GM12892 (cell line): ENCODE measurements at places on chromosomes 5 and 9.
A peak's percentile ranks its signal among the peaks of the same experiment; 100 is the strongest.

- DNase-seq = no peak
Measured at GRCh38 chr5:79695526-79695925, 5.9 kb downstream of the CMYA5 start.

- DNase-seq = no peak
Measured at GRCh38 chr5:160747987-160748386, 104.0 kb downstream of the ATP10B start.

GRCh38 chr9:71647094-71647591 is 121.2 kb downstream of the CEMIP2 start:
- DNase-seq = no peak

GRCh38 chr9:35436933-35437332 is 53.0 kb upstream of the RUSC2 start:
- no peak for DNase-seq

DNA sequence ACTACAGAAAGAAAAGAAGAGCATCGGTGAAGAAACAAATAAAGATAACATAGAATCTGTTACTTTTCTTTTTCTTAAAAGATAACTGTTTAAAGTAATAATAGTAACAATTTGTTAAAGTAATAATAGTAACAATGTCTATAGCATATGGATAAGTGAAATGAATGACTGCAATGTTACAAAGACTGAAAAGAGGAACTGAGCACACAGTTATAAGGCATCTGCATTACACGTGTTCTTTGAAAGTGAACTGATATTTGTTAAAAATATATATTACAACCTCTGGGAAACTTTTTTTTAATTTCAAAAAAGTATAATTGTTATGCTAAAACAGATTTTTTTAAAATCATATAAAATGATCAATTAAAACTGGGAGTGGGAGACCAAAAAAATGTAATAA is 88.4 kb upstream of the FST start:
- no peak for DNase-seq

DNA sequence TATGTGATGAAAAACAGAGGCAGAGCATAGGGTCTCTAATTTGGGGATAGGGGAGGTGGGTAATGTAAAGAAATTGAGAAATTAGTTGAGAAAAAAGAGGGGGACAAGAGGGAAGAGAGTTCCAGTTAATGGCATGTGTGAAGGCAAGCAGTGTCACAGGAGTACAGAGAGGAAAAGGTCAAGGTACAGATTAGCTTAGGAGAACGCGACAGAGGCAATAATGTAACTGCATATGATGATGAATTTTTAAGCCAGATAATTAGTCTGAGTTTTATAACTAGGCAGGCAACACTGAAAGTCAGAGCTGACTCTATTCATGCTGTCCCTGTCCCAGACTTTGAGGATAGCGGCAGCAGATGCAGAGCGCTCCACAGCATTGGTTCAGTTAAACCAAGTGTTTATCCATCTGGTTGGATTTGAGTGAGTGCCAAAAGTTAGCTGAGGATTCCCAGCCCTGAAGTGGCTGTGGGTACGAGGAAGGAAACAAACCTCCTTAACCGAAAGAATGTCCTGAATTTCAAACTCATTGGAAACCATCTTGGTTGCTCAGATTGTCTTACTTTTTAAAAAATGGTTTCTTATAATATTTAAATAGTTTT is 315.2 kb downstream of the ARHGAP26 start:
- DNase-seq = no peak

DNA sequence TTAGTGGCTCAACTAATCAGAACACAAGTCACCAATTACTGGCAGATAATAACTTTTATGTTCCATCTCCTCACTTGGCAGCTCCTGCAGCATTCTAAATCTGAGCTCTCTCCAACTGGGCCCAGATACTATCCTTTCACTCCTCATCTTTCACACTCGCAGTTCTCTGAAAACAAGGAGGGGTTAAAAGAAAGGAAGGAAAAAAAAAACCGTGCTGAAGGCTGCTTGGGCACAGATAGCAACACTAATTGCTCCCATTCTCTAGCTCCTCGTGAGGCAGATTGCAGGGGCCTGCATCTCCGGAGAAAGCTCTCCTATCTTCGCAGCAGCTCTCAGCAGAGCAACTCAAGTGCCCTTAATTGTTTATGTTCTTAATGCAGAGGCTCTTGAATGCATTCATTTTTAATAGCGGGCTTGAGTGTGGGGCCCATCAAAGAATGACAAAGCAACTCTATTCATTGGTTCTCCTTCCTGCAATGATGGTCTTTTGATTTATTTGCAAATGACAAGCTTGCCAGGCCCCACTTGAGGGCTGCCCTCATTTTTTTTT is 23.9 kb downstream of the TLE1 start:
- DNase-seq = no peak

DNA sequence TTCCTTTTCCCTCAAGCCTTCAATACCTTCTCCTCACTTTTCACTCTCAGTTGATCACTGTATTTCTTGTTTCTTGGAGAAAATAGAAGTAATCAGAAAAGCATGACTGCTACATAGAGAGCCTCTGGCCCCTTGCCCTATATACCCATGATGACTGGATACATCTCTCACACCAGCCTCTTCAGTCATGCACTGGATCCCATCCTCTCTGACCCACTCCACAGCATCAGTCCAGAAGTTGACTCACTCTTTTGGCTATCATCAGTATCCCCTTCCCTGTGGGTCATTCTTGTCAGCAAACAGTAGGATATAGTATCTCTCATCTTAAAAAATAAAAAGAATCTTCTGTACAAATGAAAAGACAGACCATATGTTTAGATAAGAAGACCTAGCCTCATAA is 32.9 kb downstream of the PTCD2 start:
- no peak for DNase-seq

DNA sequence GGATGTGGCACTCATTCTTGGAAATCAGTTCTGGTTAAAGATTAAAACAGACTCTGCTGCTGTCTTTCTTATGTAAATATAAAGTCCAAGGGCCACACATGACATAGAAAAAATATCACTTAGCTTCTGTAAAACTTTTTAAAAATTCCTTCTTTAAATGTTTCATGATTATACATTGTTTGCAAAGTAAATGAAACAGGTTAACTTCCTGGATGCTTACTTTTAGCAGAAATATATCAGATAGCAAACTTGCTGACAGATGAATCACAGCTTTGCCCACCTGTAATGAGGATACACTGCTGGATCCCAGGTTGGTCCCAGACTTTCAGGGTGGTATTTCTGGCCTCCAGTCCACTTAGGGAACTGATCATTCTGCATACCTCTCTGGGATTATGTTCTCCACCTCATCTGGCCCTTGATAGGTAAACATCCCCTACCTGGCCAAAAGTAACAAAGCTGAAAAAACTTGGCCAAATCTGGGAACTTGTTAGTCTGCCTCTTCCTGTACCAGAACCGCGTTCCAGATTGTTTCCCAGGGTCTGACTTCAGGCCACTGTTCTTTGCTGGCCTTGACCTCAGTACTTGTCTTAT is 340.5 kb downstream of the ADGRV1 start:
- no peak for DNase-seq

GRCh38 chr5:166102947-166103346 is 2188.5 kb upstream of the WWC1 start:
- no peak for DNase-seq

- no peak for DNase-seq
Measured at GRCh38 chr5:43033841-43034590, 6.1 kb downstream of the ANXA2R start.

DNA sequence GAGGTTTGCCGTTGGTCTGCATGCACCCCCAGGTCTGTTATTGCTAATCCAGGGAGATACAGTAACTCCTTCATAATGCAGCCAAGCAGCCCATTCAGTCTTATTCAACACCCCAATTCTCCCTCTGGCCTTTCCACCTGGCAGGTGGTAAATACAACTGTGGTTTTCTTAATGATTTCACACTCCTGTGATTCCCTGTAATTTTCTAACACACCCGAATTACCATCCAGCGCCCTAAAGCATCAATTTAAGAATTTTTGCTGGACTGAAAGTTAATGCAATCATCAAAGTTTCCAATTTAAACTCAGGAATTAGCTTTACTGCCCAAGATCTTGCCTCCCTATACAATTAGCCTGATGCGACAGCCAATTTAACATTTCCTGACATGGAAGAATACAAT is 62.5 kb downstream of the GNAQ start:
- DNase-seq = no peak

DNA sequence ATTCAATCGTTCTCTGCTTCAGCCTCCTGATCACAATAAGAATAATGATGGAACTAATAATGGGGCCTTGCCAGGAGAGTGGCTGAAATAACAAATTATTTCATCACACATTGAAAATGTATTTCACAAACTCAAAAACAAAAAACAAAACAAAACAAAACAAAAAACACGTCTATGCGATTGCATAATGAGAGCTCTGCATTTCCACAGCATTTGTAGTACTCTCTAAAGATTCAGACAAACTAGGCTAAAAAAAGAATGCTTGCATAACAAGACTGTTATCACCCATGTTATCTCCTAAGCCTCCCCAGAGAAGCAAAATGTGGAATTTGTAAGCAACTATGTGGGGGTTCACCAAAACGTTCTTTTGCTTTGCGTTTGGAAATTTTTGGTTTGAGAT is 48.1 kb downstream of the PRELID2 start:
- no peak for DNase-seq

- DNase-seq = no peak
Measured at GRCh38 chr5:88279584-88279983, 10.9 kb upstream of the TMEM161B start.

- DNase-seq = no peak
Measured at GRCh38 chr9:133449760-133450159, 10.0 kb upstream of the CACFD1 start.

DNA sequence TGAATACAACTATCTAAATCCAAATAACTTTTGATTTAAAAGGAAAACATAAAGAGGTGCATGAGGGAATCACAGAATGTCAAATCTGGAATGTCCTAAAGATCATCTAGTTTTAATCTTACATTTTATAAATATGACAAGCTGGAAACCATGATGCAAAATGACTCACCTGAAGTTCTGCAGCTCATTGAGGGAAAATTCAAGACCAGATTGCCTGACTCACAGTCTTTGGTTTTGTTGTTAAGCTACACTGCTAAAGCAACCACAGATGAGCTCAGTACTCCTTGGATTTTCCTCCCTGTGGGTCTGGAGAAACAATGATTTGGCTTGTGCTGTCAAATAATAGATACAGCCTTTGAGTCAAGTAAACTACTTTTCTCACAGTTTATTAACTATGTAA is 19.1 kb upstream of the EDIL3 start:
- no peak for DNase-seq

- no peak for DNase-seq
Measured at GRCh38 chr9:93148721-93149120, 14.7 kb upstream of the NINJ1 start.

- peak; percentile 38 for DNase-seq
Measured at GRCh38 chr9:95516734-95517558, at the start of gene PTCH1. Gene PTCH1 (minus strand): TSS chr9:95516971.

DNA sequence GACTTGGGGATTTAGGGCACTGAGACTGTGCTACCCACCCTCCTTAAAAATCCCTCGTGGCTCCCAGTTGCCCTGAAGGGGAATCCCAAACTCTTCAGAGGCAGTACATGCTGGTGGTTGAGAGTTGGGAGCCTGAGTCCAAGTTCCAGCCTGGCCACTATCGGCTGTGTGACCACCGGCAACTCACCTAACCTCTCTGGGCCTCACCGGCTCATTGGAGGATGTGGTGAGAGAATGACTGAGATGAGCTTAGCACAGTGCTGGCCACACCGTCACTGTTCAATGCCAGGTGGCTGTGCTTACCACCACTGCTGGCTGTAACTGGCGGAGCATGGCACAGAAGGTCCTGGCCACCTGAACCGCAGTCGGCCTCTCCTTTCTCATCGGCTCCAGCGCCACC is 200.2 kb downstream of the C9orf50 start:
- DNase-seq = no peak

DNA sequence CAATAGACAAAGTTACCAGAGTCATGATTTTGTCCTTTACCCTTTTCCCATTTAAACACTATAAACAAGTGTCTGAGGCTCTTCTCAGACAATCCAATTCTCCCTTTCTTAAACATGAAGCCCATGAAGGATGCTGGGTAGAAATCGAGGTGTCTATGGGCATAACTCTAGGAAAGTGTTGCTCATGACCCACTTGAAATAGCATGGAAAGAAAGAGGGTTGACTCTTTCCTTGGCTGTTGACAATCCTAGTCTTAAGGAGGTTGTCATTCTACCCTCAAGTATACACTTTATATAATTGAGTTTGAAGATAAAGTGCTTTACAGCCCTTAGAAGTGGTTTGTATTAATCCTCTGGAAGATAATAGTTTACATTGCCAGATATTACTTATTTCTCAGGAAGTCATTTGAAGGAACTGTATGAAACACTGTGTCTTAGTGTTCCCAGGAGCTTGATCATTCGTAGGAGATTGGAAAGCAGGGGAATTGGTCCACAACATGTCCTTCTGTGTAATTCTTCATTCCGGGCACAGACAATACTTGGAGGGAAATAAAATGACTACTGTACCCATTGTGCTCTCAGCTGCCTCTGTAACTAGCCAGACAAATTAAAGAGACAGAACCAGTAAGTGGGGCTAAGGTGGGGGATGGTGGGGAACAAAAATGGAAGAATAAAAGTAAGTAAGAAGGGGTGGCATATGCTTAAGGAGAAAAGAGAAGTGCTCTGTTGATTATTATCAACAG is 1078.3 kb upstream of the DMAC1 start:
- no peak for DNase-seq

DNA sequence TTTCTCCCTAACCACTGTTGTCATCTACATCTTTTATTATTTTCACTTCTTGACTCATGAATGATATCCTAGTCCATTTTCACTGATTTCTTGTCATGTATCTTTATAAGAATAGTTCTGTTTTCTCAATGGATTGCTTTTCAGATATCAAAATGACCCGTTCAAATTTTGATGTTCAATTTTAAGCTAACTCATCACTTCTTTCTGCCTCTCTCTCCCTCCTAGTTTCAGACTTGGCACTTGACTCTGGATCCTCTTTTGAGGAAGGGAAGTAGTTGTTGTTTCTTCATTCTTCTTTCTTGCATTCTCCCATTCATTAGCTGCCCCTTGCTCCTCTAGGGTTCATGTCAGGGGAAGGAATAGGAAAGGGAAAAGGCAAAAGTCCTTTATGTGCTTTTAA is 23.7 kb downstream of the CSNK1G3 start:
- no peak for DNase-seq

GRCh38 chr9:89012294-89013042 is 21.2 kb downstream of the S1PR3 start:
- no peak for DNase-seq

DNA sequence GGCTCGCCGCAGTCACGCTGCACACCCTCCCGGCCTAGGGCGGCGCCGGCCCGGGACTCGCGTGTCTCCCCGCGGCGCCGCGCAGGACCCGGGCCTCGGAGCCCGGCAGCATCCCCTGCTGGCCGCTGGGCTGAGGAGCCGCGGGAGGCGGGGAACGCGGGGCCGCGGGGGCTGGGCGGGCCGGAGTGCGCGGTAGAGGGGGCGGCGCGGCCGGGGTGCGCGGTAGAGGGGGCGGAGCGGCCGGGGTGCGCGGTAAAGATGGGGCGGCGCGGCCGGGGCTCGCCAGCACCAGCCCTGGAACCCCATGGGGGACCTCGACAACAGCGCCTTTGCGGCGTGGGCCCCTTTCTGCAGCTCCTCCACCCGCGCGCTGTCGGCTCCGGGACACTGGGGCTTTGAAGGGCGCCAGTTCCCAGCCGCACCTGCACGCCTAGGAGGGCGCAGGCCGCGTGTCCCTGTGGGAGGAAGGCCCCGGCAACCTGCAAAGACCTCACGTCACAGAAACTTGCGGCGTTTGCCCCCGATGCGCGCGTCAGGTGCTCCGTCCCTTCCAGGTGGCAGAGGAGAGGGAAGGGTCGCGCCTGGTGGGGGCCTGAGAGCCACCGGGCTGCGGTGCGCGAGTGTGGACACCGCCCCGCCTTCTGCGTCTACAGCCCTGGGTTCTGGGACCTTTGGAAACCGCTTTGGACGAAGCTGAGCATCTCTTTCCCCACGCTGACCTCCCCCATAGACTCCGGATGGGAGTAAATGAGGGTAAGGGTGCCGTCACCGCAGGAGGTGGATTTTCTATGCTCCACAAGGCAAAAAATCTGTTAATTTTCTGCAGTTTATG is 49.6 kb downstream of the NSUN2 start:
- peak; percentile 35 for DNase-seq
